ENCODE measurements at places on chromosomes 3 and 15.

DNA sequence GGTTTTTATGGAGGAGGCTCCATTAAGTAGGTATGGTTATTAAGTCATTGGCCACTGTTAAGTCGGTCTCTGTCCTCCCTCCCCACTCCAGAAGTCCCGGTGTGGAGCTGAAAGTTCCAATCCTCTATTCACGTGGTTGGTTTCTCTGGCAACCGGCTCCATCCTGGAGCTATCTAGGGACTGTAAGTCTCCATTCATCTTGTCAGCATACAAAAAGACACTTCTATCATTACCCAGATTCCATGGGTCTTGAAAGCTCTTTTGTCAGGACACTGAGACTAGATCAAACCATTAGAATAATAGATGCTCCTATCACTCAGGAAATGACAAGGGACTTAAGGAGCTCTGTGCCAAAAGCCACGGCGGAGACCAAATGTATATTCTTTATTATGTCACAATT, 110.3 kb downstream of the PIK3CB start:
- no peak overlapping the region for H3K27ac ChIP-seq
- H3K27me3 ChIP-seq, result no peaks in the 10 kb centered on the region
- no peak overlapping the region for H3K4me3 ChIP-seq
- DNase-seq, result no peak
- H3K4me1 ChIP-seq, result no peaks in the 10 kb centered on the region
- no peaks in the 10 kb centered on the region for H3K36me3 ChIP-seq

GRCh38 chr3:13772321-13772745, 107.5 kb downstream of the WNT7A start:
- H3K27me3 ChIP-seq, result no peaks in the 10 kb centered on the region
- no peak overlapping the region for H3K4me3 ChIP-seq
- H3K4me1 ChIP-seq, result no peaks in the 10 kb centered on the region
- no peak overlapping the region for H3K27ac ChIP-seq
- no peak for DNase-seq

DNA sequence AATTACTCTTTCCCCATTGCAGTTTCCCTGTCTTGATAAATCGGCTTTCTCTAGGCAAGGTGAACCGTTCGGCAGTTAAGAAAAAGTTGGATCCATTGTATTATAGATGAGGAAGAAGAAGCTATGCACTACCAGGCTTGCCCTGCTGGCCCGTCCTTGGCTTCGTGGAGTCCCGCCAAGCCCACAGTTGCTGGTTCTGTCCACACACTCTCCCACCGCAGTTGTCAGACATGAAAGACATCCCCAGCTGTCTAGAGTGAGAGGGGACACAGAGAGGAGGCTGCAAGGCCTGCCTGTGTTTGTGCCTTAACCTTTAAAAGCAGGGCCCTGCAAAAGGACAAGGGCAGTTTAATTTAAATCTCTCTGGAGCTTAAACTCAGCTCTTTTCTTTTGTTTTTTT, 47.2 kb upstream of the PLCL2 start:
- H3K27ac ChIP-seq, result no peak overlapping the region
- H3K27me3 ChIP-seq, result no peaks in the 10 kb centered on the region
- no peak for DNase-seq
- H3K4me1 ChIP-seq, result no peaks in the 10 kb centered on the region

GRCh38 chr3:153621953-153622352, 459.9 kb downstream of the RAP2B start:
- H3K27ac ChIP-seq, result no peak overlapping the region
- H3K4me3 ChIP-seq, result no peak overlapping the region
- no peaks in the 10 kb centered on the region for H3K27me3 ChIP-seq
- no peaks in the 10 kb centered on the region for H3K36me3 ChIP-seq

GRCh38 chr3:126370055-126370454, 12.8 kb upstream of the KLF15 start:
- H3K36me3 ChIP-seq, result no peaks in the 10 kb centered on the region
- no peaks in the 10 kb centered on the region for H3K27me3 ChIP-seq
- H3K27ac ChIP-seq, result no peak overlapping the region

- no peak overlapping the region for H3K27ac ChIP-seq
- H3K27me3 ChIP-seq, result no peaks in the 10 kb centered on the region
- H3K4me1 ChIP-seq, result no peaks in the 10 kb centered on the region
- no peak for DNase-seq
Observed at GRCh38 chr3:20556661-20557060, 370.7 kb upstream of the SGO1 start.
